Renal cortical epithelial cell (primary cell): ENCODE measurements at places on chromosomes 3 and 15. TPM values are rescaled to one million over a fixed set of nuclear protein-coding genes. Genes with fewer than 3 reads are reported as not detected.

Gene KY
- total RNA-seq = 0.65 TPM in 1 of 2 replicates, not detected in the other

Gene SLC28A1
- 0.15 TPM in 1 of 2 replicates, not detected in the other for total RNA-seq

Gene HEMK1
- total RNA-seq = 14.2 and 27.6 TPM in 2 replicates

Gene CCRL2
- not detected in 2 replicates for total RNA-seq

Gene STOML1
- total RNA-seq = 23.2 and 36.5 TPM in 2 replicates

Gene FSIP1
- 0.69 and 5.5 TPM in 2 replicates for total RNA-seq

Gene SLC51B
- 0.15 TPM in 1 of 2 replicates, not detected in the other for total RNA-seq

Gene GRK7
- total RNA-seq = 0.05 TPM in 1 of 2 replicates, not detected in the other

Gene CXCR6
- total RNA-seq = not detected in 2 replicates

Gene EIF4E3
- total RNA-seq = 3.5 and 7.5 TPM in 2 replicates

Gene DGKG
- total RNA-seq = 0.15 and 6.8 TPM in 2 replicates

Gene USP4
- total RNA-seq = 6.9 and 38.7 TPM in 2 replicates

Gene GREM1
- total RNA-seq = 4.2 and 9.7 TPM in 2 replicates

Gene C3orf85
- not detected in 2 replicates for total RNA-seq
